ENCODE measurements at places on chromosomes 3 and 15.

DNA sequence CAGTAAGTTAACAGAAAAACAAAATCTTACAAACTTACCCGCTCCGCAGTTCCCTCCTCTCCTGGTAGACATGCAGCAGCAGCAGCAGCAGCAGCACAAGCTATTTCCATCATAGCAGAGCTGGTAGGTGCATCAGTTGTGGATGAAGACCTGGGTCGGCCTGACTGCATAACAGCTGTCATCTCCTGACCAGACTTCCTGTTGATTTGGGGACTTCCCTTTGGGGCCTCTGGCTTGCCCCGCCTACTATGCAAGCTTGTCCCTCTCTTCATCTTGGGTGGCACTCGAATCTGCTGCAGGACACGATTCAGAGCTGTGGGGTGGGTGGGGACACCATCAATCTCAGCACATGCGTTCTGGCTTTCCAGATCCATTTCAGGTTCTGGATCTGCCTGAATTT is 65.7 kb downstream of the TMCC1 start:
- DNase-seq, result peak; percentile 6

DNA sequence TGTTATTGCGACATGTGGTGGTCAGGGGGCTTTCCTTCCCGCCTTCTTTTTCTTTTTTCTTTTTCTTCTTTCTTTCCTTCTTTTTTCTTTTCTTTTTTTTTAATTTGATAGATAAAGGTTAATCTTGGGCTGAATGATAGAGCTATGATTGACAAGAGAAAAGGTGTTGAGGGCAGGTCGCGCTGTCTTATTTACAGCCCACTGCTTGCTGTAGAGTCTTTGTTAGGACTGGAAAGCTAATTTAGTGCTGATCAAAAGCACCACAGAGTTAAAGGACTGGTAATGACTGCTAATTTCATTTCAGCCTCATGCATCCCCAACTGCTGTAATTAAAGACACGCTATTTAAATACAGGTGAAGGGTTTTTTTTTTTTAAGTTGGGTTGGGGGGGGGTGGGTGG is 10.6 kb upstream of the SOX2 start:
- no peak for DNase-seq

DNA sequence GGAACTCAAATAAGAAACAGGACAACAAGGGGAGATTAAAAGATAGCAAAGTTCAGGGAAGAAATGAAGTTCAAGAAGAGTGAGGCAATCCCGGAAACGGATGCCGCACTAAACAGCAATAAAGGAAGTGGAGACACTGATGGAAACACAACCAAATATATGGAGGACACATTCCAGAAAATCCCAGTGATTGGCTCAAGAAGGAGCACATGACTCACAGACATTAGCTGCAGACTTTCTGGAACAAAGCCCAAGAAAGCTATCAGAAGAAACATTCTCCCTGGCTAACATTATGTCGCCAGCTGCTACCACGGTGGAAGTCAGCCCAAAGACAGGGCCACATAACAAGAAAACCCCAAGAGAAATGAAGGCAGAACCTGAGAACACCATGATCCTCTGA is 18.1 kb upstream of the VGLL4 start:
- DNase-seq, result no peak

DNA sequence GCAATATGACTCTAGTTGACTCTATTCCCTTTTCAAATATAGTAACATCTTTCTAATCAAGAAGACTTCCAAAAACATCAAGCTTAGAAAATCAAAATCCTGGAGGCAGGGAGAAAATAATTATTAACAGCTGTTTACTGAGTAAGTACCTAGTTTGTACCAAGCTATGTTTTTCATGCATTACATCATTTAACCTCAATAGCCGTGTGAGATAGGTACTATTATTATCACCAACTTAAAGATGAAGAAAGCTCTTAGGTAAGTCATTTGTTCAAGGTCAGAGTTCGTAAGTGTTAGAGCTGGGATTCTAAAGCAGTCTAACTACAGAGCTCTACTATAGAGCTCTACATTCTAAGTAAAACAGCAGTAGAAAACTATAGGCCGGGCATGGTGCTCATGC is 41.6 kb downstream of the GSK3B start:
- DNase-seq, result no peak

- no peak for DNase-seq
These were observed 3.9 kb upstream of the CHSY1 start for GRCh38 chr15:101255615-101256241.

- no peak for DNase-seq
These were observed 34.1 kb upstream of the NMD3 start for GRCh38 chr3:161187046-161187445.

- DNase-seq, result no peak
These were observed 20.8 kb upstream of the CFAP161 start for GRCh38 chr15:81113204-81113657.

Data from activated CD4-positive, alpha-beta T cell treated with anti-CD3 and anti-CD28 coated beads for 4 hours (primary cell).